Activated CD4-positive, alpha-beta T cell treated with anti-CD3 and anti-CD28 coated beads, Interleukin-2, amount 50 U/mL, for 4 hours (primary cell): ENCODE measurements at places on chromosomes 16 and 17.
A peak's percentile ranks its signal among the peaks of the same experiment; 100 is the strongest.

DNA sequence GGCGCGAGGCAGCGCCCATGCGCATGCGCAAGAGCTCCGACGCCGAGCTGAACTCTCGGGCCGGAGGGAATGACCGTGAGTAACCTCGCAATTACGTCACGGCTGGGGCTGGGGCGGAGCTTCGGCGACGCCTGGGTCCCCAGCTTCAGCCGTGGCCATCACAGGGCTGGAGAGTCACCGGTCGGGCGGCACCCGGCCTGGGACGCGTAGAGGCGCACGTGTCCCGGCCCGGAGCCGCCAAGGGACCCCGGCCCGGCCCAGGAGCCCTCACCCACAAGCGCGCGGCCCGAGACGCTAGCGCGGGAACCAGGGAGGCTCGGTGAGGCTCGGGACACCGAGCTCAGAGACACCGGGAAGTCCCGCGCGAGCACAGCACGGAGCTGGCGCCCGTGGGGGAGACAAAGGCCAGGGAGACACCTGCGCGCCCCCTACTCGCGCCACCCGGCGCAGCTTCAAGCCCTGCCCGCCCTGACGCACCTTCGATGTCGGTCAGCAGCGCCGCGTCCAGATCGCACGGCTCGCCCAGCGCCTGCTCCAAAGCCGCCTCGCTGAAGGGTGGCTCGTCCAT is 452 bp downstream of the SREBF1 start:
- peak; percentile 96 for DNase-seq

DNA sequence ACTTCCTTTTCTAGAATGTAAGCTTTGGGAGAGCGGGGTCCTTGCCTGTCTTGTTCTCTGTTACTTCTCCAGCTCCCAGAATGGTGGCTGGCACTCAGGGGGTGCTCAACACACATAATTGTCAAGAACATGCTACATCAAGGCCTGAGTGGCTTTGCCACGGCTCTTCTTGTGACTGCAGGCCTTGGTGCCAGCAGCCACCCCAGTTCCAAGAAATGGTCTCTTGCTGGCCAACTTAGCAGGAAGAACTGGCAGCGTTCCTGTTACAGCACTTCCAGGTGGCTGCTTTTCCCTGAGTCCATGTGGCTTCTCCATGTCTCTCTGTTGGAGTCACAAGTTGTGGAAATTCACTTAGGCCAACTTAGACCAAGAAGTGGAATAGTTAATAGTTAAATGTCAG is 36.1 kb downstream of the PRKCB start:
- no peak for DNase-seq

- DNase-seq: no peak
Observed at GRCh38 chr16:17026600-17027242, 444.0 kb downstream of the XYLT1 start.

DNA sequence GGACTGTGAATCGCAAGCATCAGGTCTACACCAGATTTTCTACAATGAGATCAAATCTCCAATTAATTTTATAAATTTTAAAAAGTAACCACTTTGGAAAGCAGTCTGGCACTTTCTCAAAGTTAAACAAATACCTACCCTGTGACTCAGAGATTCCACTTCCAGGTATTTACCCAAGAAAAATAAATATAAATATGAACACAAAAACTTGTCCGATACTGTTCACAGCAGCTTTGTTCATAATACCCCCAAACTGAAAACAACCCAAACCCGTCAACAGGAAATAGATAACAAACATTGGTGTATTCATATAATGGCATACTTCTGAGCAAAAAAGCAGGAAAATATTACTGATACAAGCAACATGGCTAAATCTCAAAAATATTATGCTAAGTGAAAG is 12.1 kb downstream of the ZDHHC7 start:
- no peak for DNase-seq

- DNase-seq: no peak
Observed at GRCh38 chr17:7016886-7017826, 4.7 kb downstream of the RNASEK start.

DNA sequence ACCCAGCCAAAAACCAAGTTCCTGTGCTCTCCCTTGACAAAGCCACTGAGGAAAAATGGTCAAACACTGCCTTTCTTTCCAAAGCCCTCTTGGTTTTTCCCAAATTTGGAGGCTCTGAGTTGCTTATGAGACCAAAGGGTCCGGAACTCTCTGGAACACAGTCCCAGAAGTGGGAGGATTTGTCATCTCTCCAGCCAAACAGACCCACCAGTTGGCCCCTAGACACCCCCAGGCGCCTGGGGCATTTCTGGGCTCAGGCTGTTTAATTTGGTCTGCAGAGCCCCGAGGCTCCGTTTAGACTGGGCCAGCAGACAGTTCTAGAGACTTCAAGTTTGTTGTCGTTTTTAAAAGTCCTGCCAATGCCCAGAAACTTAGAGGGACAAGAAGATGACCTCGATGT is 239.1 kb downstream of the SEC14L1 start:
- DNase-seq: no peak
